ENCODE measurements at places on chromosomes 7 and 10.
A peak's percentile ranks its signal among the peaks of the same experiment; 100 is the strongest.

- DNase-seq: no peak
Measured at GRCh38 chr7:102260856-102261255, 25.8 kb upstream of the SH2B2 start.

DNA sequence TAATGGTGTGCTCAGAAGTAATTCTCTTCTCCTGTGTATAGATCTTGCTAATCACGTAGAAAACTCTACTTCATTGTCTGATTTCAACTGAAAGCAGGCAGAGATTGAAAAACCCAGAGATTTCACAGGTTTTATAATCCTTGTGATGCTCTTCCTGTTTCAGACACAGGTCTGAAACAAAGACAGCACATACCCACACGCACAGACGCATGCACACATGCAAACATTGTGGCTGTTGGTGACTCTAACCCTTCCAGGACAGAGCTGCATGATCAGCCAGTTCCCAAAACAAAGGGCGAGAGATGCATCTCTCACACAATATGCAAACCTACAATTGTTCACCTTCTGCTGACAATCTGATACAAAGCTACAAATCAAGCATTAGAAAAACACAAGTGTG lies 11.1 kb upstream of the TFEC start:
- DNase-seq: no peak

DNA sequence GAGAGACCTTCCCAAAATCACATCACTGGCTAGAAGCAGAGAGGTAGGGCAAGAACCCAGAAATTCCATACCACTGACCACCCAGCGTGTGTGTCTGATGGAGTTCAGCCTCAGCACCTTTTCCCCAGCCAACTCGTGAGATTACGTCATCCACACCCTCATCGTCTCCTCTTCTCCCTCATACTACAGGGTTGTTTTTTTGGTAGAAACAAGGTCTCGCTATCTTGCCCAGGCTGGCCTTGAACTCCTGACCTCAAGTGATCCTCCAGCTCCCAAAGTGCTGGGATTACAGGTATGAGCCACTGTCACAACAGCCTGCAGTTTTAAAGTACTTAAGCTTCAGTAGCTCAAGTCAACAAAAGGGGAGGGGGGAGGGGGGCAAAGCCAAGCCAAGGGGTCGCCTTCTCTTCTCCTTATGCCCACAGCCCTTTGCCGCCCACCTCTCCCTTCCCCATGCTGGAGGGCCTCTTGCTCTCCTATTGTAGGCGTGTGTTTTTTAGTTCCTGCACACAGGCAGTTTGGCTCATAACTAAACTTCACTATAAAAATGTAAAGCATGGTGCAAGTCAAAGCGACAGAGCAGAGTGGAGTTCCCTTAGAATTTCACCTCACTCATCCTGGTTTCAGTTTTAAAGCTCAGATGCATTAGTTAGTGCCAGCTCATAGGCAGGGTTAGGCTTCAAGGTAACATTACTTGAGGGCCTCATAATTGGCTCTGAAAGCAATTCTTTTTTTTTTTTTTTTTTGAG lies 5.2 kb upstream of the PRDX3 start:
- no peak for DNase-seq

DNA sequence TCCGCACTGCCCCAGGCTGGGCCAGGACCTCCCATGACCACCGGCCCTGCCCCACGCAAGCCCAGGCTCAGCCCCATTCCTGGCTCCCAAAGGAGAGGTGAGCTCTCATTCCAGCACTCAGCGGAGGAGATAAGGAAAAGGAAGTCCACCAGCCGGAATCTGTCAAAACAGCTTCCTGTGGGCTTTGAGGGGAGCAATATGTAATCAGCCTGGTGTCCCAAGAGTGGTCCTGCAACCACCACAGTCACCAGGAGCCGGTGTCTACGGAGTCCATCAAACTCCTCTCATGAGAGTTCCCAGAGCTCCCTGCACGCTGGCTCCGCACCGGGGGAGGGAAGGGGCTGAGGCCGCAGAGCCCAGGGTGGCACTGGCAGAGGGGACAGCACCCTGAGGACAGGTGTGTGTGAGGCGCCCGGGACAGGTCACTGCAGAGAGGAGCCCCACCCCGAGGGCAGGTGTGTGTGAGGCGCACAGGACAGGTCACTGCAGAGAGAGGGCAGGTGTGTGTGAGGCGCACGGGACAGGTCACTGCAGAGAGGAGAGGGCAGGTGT lies 57.9 kb downstream of the STK32C start:
- no peak for DNase-seq

- no peak for DNase-seq
Measured at GRCh38 chr10:59970396-59971368, 64.3 kb upstream of the CCDC6 start.

DNA sequence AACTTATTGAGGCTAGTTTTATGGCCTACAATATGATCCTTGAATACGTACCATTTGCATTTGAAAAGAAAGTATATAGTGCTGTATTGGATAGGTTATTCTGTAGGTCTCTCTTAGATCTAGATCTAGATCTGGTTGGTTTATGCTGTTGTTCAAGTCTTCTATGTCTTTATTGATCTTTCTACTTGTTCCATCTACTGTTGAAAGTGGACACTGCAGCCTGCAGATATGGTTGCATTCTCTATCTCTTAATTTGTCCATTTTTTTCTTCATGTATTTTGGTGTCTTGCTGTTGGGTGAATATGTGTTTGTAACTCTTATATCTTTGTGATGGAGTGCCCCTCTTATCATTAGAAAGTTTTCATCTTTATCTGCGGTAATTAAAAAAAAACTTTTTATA lies 139.4 kb upstream of the PCDH15 start:
- no peak for DNase-seq

DNA sequence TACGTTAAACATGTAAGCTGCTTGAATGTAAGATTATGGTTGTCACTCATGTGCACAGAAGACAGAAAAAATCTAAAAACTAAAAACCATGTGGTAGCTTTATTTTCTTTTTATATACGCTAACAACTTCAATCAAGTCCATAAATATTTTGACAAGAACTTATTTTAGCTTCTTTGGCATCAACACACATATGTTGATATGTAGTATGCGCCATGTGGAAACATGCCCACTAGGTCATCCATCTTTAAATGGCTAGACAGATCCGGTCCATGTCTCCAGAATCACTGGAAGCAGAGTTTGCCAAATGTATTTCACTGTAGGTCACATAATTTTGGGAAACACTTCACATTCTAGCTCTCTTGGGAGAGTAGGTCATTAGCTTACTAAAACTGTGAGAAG lies 261.5 kb upstream of the IMMP2L start:
- no peak for DNase-seq

GRCh38 chr7:12229046-12229445 lies 18.0 kb downstream of the TMEM106B start:
- no peak for DNase-seq

DNA sequence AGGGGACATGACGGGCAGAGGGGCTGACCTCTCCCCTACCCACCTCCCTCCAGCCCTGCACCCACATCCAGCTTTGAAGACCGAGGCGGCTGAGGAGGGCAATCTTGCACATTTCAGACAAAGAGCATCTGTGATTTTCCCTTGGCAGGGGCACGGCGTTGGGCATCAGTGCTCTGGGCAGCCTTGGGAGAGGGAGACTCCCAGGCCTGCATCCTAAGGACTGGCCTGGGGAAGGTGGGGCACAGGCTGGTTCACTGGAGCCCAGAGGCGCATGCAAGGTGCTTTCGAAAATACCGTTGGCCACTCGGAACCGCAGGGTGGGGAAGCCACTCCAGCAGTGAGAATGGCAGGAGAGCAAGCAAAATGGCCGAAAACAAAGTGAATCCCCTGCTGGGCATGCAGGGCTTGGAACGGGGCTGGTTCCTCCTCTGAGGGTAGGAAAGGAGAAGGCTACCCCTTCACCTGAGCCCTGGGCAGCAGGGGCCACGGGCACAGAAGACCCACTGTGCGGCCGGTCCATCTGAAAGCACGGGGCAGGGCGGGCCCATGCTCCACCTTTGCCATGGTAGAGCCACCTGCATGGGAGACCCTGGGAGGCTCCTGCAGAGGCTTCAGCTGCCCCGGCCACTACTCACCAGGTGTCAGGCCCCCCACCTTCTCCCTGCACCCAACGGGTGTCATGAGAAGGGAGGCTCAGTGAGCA lies 49.8 kb downstream of the EBF3 start:
- DNase-seq: no peak

- DNase-seq: no peak
Measured at GRCh38 chr7:57685418-57685817, 235.4 kb downstream of the ZNF716 start.

DNA sequence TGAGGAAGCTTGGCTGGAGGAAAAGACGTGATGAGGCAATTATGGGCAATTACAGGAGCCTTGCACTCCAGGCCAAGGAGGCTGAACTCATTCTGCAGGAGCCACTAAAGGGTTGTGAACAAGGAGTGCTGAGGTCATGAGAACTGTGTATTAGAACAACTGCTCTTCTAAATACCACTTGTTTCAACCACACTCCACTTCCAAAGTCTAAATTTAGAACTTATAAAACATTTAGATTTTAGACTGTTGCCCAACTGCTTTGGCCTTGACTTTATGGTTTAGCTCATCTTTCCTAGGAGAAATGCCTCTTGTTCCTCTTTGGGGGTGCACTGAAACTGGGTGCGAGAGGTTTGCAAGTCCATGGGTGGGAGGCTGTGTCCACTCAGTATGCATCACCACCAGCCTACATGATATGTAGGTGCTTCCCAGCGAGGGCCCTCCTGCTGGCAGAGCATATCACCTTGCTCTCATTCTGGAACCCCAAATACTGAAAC lies 199.7 kb upstream of the AOAH start:
- no peak for DNase-seq

GRCh38 chr10:15603446-15604011 lies 116.2 kb downstream of the ITGA8 start:
- DNase-seq: peak; percentile 7

GRCh38 chr7:30584415-30584814 lies 10.3 kb upstream of the GARS1 start:
- no peak for DNase-seq

GRCh38 chr7:89223900-89224395 lies 428.4 kb upstream of the TEX47 start:
- DNase-seq: no peak

GRCh38 chr10:132575320-132576201 lies 38.0 kb downstream of the INPP5A start:
- no peak for DNase-seq

- no peak for DNase-seq
Measured at GRCh38 chr7:36357054-36357453, 32.6 kb upstream of the ANLN start.

- no peak for DNase-seq
Measured at GRCh38 chr10:130369645-130370381, 233.6 kb downstream of the GLRX3 start.

DNA sequence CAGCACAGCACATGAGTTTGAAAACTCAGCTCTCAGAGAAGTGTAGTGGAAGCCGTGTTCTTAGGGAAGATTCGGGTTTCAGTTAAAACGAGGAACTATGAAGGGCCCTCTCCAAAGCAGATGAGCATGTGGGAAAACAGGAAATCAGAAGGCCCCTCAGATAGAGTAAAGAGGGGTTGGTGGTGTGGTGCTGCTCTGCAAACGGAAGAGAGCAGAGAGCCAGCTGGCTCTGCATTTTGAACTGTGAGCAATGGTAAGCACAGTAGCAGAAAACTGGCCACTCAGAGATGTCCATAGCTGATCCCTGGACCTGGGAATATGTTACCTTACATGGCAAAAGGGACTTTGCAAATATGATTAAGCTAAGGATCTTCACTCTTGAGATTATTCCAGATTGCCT lies 27.9 kb upstream of the CUL1 start:
- DNase-seq: no peak

- DNase-seq: no peak
Measured at GRCh38 chr7:36287371-36288241, 102.1 kb upstream of the ANLN start.

DNA sequence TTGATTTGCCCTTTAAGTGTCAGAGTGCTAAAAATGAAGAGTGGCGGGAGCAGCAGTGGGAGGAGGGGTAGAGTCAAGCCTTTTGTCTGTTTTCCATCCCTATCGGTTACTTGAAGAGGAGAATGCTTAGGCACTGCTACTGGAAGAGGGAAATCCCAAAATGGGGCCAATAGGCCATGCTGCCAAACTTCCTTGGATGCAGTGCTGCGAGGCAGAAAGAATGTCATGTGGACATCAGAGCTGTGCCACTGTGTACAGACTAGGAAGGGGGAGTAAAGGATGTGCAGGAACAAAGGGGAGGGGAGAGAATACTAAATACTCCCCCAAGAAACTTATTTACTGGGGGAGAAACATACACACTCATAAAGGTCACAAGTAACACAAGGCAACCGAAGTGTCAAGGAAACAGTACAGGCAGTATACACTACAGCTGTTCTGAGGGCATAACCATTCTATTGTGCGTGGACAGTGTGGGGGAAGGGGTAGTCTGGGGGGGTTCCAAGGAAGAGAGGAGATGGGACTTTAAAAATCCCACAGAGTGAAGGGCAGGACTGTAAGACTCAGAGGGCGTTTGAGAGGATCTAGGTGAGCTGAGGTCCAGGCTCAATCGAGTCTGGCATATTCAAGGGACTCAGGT lies 228.7 kb upstream of the PLXNA4 start:
- no peak for DNase-seq

DNA sequence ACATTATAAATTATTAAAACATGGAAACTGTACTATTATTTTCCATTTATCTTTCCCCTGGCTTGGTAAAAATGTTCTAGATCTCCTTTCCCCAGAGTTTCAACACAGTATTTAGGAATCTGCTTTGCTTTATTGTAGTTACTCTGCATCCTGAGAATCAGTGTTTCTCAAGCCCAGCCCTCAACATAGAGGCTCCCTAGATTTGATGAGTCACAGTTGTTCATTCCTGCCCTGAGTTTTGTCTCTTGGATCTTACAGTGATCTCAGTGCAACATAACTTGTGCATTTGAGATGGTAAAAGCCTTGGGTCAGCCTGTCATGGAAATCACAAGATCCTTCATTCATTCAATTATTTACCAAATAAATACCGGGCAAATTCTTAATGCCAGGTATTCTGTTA lies 63.0 kb downstream of the VAX1 start:
- no peak for DNase-seq

DNA sequence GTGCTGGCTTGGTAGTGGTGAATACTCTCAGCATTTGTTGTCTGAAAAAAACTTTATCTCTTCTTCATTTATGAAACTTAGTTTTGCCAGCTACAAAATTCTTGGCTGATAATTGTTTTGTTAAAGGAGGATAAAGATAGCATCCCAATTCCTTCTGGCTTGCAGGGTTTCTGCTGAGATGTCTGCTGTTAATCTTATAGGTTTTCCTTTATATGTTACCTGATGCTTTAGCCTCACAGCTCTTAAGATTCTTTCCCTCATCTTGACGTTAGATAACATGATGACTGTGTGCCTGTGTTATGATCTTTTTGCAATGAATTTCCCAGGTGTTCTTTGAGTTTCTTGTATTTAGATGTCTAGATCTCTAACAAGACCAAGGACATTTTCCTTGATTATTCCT lies 9.9 kb upstream of the MRPS33 start:
- DNase-seq: no peak
